ENCODE measurements at places on chromosomes 1 and 21.
A peak's percentile ranks its signal among the peaks of the same experiment; 100 is the strongest.

- no peak for DNase-seq
Observed at GRCh38 chr1:35447278-35447677, 109.9 kb downstream of the KIAA0319L start.

GRCh38 chr1:151002051-151002450, 4.7 kb downstream of the MINDY1 start:
- no peak for DNase-seq

DNA sequence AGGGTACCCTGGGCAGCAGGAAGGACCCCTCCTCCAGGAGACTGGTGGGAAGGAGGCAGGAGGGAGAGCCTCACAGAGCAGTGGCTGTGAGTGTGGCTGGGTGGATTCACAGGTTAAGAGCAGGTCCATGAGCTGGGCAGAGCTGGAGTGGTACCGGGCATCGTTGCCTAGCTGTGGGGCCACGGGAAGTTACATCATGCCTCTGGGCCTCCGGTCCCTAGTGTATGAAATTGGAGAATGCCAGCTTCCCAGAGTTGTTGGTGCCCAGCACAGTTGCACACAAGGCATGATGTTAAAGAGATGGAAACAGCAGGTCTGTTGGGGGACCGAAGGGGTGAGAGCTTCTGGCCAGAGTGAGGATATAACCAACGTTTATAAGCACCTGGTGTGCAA, 18.5 kb downstream of the FOXO6 start:
- DNase-seq, result no peak

- DNase-seq, result no peak
Observed at GRCh38 chr21:29696937-29697336, 242.9 kb downstream of the GRIK1 start.

GRCh38 chr21:28325618-28326017, 667.1 kb downstream of the LTN1 start:
- no peak for DNase-seq

- no peak for DNase-seq
Observed at GRCh38 chr1:7052701-7053100, 267.4 kb downstream of the CAMTA1 start.

GRCh38 chr1:33848205-33848937, 15.5 kb upstream of the HMGB4 start:
- no peak for DNase-seq

- no peak for DNase-seq
Observed at GRCh38 chr1:154745750-154746425, 124.2 kb downstream of the KCNN3 start.

DNA sequence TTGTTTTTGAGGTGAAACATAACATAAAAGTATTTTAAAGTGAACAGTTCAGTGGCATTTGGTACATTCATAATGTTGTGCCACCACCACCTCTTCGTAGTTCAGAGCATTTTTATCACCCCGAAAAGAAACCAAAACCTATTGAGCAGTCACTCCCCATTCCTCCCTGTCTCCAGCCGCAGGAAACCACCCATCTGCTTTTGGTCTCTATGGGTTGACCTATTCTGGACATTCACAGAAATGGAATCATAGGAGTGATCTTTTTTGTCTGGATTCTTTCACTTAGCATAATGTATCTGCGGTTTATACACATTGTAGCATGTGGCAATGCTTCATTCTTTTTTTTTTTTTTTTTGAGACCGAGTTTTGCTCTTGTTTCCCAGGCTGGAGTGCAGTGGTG, 141.2 kb downstream of the VPS13D start:
- no peak for DNase-seq

GRCh38 chr1:29121936-29122681, 1.6 kb downstream of the TMEM200B start:
- no peak for DNase-seq

- no peak for DNase-seq
Observed at GRCh38 chr1:1436630-1437032, 1.1 kb downstream of the VWA1 start.

- DNase-seq, result no peak
Observed at GRCh38 chr1:33043267-33044092, 6.8 kb upstream of the AK2 start.

DNA sequence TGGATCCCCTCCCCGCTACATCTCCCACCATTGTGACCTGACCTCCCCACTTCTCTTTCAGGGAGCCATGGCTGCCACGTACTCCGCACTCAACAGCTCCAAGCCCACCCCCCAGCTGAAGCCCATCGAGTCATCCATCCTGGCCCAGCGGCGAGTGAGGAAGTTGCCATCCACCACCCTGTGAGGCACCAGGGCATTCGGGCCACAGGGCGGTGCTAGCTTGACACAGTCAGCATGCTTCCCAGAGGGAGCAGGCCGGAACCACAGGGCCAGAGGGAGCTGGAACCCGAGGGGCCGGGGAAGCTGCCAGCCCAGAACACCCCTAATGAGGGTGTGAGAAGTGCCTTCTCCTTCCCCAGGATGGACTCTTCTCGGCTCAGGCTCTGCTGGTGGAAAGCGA, 44.5 kb downstream of the RPS6KA1 start:
- no peak for DNase-seq

DNA sequence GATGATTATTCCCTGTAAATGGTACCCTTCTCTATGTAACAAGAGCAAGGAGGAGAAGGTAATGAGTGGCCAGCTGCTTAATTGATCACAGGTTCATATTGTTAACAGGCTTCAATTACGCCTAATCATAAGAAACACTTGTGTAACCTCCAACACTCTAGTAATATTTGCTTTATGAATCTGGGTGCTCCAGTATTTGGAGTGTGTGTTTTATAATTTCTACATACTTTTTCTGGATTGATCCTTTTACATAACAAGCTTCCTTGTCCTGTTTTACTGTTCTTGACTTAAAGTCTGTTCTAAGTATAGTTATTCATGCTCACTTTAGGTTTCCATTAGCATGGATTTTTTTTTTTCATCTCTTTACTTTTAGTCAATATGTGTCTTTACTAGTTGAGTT, 984.2 kb downstream of the AMY1C start:
- no peak for DNase-seq

DNA sequence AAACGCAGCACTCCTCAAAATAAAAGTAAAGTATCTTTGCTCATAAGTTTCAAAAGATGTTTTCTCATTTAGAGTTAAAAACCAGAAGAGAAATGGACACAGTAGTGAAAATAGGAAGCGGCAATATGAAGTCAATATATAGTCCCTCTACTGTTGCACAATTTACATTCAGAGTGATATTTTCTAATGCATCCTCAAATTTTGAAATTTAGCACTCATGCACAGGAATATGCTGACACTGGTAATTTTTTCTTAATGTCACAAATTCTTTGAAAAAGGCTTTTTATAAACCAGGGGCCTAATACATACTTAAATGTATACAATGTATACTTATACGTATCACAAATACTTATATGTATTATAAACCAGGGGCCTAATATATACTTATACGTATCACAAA, 19.5 kb downstream of the ST7L start:
- DNase-seq, result no peak

GRCh38 chr1:35845766-35846165, 37.2 kb upstream of the AGO1 start:
- DNase-seq, result no peak

GRCh38 chr1:77018311-77018710, 151.0 kb downstream of the ST6GALNAC5 start:
- DNase-seq, result no peak

DNA sequence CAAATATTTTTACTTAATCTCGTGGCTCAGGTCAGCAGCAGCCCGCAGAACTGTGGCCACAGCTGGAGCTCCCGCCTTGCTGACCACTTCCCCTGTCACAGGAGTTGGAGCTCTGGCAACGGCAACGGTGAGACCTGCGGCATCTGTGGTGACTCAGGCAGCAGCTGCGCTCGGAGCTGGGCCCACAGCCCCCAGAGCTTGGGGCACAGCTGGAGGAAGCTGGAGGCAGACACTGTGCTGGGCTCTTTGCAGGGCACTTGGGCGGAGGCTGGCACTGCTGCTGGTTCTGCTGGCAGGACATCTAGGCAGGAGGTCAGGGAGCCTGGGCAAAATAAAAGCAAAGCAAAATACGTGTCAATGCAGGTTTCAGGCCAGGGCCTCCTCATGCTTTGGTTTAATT, at the start of gene LCE3A:
Gene LCE3A, minus strand, starts transcription at position 301 of the 400 bp plus-strand sequence. Its CDS starts 0 bp downstream, at position 301.
- no peak for DNase-seq

GRCh38 chr1:115467196-115467595, 129.1 kb upstream of the NGF start:
- DNase-seq, result no peak

DNA sequence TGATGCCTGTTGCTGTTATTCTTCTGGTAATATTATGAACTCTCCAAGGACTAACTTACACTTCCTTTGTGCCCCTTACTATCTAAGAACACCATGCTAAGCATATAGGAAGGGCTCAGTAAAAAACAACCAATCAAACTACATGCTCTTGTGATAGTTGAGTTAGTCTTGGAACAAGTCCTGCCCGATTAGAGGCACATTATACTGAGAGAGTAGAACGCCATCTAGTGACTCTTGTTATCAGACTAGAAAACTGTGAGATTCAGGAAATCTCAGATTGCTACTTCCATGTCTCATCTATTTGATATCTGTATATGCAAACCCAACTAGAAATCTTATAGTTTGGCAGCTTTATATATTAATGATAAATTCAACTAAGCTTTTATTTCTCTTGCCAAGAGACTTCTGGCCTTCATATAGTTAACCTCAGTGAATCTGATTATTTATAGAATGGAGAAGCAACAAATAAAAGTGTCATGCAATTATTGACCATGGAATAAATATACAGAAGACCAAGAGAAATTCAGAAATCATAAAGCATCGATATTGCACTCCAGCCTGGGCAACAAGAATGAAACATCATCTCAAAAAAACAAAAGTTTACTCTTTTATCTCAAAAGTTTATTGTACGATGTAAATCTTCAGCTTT, 7.8 kb upstream of the SRRM1 start:
- peak; percentile 82 for DNase-seq

DNA sequence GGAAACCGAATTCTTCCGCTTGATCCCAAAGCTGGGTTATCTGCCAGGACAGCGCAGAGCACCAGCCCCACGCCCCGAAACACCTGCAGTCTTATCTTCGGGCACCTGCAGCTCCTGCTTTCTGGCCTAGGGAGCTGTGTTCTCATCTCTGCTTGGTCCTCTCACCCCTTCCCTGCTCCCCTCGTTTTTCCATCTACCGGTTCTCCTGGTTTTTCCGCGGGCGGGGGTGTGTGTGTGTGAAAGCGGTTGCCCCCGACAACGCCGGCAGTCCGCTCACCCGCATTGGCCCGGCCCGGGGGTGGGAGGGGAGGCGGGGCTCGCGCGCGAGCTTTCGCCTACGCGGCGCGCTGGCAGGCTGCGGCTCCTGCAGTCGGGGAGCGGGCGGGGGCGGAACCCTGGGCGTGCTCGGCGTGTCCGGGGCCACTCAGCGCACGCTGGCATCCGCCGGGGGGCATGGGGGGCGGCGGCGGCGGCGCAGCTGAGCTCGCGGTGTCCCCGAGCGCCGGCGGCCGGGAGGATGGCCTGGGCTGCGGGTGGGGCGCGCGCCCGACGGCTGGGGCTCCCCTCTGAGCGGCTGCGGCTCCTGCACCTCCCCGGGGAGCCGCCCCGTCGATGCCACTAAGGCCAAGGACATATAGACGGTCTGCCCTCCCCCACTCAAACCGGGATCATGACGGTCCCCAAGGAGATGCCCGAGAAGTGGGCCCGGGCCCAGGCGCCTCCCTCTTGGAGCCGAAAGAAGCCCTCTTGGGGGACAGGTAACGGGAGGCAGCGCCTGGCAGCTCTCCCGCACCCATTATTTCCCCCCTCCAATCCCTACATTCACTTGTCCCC, 3.2 kb downstream of the ATP8B2 start:
- DNase-seq, result no peak

DNA sequence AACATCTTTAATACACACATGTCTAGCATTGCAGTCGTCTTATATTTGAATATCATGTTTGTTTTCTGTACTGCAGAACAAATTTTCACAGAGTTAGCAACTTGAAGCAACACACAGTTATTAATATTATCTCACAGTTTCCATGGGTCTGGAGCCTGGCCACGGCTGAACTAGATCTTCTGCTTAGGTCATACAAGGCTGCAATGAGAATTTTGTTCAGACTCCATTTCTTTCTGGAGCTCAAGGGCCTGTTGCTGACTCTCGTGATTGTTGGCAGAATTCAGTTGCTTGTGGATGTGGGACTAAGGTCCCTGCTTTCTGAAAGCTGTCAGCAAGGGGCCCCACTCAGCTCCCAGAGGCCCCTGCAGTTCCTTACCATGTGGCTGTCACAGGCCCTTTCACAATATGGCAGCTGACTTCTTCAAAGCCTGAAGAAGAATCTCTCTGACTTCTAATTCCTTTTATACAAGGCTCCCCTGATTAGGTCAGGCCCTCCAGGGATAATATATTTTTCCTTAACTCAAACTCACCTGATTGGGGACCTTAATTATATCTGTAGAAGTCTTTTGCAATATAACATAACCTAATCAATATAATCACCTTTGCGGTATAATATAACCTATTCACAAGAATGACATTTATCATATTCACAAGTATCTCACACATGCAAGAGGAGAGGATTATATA, 296.3 kb downstream of the NFIA start:
- no peak for DNase-seq

DNA sequence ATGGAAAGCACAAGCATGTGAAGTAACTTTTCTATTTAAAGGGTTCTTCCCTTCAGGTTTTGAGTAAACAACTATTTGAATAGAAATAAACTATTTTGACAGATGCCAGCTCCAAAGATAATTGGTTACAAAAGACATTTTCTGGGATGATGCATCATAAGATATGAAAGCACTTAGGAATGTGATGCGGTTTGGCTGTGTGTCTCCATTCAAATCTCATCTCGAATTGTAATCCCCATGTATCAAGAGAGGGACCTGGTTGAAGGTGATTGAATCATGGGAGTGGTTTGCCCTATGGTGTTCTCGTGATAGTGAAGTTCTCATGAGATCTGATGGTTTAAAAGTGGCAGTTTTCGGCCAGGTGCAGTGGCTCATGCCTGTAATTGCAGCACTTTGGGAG, 6.4 kb downstream of the DISP1 start:
- DNase-seq, result no peak

DNA sequence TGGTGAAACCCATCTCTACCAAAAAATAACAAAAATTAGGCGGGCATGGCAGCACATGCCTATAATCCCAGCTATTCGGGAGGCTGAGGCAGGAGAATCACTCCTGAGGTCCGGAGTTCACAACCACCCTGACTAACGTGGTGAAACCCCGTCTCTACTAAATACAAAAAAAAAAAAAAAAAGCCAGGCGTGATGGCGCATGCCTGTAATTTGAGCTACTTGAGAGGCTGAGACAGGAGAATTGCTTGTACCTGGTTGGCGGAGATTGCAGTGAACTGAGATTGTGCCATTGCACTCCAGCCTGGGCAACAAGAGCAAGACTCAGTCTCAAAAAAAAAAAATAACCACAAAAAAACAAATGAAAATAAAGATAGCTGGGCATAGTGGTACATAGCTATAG, 42.3 kb downstream of the CC2D1B start:
- no peak for DNase-seq

All from HAP-1 (cell line).